ENCODE measurements at places on chromosomes 1 and 21.

DNA sequence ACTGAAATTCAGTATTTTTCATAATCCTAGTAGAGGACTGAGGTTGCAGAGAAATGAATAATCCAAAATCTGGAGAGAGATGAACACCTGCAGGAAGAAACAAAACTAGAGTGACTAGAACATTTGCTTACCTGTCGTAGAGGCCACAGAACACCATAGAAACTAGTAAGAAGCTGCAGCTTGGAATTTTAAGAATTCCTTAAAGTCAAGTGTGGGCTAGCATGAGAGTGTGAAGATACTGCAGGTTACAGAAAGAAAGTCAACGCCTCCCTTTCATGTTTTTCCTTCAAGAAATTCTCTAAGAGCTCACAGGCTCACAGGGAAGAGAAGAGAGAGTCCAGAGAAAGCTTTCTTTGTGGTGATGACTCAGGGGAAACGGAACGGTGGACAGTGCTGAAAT, 633.7 kb downstream of the LRRIQ3 start:
- no peak for DNase-seq

- DNase-seq: no peak
These were observed 132.1 kb upstream of the PRMT6 start for GRCh38 chr1:106924360-106924759.

- DNase-seq: no peak
These were observed 14.9 kb upstream of the CD55 start for GRCh38 chr1:207306603-207307002.

- peak; percentile 45 for DNase-seq
These were observed 539 bp downstream of the ATP8B2 start for GRCh38 chr1:154325583-154326545.

GRCh38 chr1:39268112-39268581, 63.7 kb downstream of the MACF1 start:
- DNase-seq: peak; percentile 80

DNA sequence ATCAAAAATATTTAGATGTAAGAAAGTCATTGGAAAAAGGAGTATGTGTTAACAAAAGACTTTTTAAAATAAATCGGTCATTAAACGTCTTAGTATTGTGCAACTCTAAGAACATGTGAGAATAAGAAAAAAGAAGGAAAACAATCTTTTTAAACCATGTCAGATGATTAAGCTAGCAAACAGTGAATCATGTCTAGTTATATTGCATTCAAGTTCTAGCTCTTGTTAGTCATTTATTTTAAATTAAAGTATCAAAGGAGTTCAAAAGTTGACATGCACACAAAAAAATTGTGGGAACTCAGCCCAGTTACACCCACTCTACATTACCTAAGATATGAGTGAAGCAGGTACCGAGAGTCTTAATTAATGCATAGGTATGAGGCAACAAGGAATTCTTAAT, 9.8 kb downstream of the FRRS1 start:
- DNase-seq: no peak

GRCh38 chr1:36306210-36306901, at the start of gene SH3D21:
Gene SH3D21 (plus strand): TSS chr1:36306368. CDS start chr1:36306421, 53 bp downstream.
- DNase-seq: no peak

DNA sequence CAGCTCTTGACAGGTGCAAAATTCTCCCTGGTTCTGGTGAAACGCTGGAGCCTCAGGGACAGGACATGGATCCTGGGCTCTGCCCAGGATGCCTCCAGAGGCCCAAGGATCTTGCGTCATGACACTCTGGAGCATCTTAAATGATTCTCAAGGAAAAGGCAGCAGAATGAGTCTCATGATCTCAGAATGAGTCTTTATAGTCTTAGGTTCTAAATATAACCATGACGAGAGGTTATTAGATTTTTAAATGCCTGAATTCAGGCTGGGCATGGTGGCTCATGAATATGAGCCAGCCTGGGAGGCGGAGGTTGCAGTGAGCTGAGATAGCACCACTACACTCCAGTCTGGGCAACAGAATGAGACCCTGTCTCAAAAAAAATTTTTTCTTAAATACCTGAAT, 55.5 kb downstream of the ECE1 start:
- DNase-seq: no peak

DNA sequence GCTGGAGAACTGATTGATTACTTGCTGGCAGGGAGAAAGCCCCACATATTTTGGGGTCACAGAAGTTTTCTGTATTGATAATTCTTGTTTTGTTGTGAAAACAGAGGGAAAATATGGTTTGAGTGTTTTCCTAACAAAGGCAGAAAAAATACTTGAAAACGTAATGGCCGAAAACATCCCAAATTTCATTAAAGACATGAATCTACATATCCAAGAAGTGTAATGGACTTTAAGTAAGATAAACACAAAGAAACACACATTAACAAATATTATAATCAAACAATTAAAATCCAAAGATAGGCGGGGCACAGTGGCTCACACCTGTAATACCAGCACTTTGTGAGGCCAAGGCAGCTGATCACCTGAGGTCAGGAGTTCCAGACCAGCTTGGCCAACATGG, 39.6 kb downstream of the SHCBP1L start:
- DNase-seq: no peak

- DNase-seq: no peak
These were observed 26.4 kb downstream of the CNST start for GRCh38 chr1:246592695-246593094.

DNA sequence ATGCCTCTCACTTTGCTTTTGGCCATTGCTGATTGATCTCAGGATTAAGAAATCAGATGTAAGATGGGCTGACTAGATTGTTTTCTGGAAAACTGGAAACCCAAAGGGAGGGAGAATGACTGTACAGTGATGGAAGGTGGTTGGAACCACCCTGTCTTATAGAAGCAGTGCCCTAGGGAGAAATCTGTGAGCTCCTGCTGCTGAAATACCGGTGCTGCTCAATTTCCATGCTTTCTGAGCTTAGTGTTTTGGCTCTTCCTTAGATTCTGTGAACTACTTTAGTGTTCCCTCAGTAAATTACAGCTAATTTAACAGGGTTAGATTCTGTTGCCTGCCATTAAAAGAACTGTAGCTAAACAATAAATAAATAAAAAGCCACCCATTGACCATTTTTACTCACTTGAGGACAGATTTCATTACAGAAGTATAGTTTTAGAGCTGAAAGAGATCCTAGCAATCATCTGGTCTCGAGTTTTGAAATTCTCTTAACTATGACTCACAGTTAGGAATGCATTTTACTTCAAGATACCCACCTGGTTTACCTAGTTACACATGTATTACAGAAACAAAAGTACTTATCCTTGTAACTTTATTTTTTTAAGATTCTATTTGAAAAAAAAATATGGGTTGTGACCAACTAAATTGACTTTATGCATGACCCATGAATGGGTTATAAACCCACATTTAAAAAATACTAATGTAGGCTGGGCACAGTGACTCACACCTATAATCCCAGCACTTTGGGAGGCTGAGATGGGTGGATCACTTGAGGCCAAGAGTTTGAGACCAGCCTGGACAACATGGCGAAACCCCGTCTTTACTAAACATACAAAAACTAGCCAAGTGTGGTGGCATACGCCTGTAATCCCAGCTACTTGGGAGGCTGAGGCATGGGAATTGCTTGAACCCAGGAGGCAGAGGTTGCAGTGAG, 33.2 kb downstream of the CAMSAP2 start:
- DNase-seq: no peak
